ENCODE measurements at places on chromosomes 1 and 21.

DNA sequence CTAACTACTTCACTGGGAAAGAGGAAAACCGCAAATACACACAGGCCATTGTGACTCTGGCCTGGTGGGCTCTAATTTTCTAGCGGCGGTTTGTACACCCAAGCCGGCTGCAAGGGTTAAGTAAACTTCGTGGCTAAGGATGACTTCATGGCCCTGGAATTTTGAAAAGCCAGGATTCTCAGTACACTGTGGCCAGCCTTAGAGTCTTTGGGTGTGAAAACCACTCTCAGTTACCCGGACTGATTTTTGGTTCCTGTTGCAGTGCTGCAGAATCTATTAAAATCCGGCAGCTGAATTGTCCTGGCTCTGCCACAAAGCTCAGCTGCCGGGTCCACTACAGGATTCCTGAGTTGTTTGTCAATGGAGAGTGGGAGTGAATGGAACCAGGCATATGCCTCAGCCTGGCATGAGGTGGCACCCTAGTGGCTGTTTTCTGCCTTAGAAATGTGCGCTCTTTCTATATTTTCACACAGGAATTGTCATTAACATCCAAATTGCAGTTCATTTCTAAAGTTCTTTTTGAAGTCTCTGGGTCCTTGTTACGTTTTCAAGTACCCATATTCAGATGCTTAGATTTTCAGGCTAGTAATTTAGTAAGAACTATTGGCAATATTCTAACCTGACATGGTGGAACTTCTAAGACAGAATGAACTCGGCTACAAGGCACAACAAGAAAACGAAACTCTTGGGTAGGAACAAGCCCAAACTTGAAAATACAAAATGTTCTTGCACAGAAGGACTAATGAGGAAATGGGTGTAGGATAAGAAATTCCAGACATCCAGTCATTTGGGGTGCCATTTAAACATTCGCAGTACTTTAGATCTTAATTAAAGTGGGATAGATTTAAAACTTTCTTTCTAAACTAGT lies 255.9 kb downstream of the NFIA start:
- DNase-seq = peak; percentile 73

GRCh38 chr21:34558166-34558565 lies 46.2 kb upstream of the KCNE1 start:
- no peak for DNase-seq

- no peak for DNase-seq
Observed at GRCh38 chr1:91672601-91673161, 172.0 kb downstream of the CDC7 start.

- DNase-seq = no peak
Observed at GRCh38 chr1:246728311-246728710, 4.1 kb downstream of the SCCPDH start.

DNA sequence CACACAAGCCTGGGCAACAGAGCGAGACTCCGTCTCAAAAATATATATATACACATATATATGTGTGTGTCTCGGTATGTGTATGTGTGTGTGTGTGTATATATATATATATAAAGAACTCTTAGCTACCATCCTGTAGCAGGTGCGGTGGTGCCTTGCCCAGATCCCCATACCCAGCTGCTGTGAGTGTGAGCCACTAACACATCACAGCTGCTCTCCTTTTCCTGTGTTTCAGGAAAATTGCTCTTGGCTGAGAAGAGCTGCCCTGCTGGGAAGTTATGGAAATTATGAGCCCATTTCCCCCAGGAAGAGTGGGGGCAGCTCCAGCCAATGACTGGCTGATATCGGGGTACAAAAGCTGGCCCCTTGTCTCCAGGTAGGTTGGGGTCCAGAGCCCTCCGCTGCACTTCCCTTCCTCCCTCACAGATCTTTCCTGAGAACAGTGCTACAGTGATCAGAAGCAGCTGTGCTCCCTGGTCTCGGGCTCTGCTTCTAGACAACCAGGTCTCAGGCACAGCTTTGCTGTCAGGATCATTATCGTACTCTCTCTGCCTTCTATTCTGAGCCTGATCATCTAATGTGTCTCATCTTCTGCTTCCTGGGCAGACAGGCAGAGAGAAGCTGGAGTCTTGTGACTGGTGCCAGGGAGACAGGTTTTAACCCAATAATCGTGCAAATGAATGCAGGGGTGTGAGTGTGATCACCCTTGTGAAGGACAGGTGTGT lies 109.6 kb upstream of the ZNF678 start:
- no peak for DNase-seq

DNA sequence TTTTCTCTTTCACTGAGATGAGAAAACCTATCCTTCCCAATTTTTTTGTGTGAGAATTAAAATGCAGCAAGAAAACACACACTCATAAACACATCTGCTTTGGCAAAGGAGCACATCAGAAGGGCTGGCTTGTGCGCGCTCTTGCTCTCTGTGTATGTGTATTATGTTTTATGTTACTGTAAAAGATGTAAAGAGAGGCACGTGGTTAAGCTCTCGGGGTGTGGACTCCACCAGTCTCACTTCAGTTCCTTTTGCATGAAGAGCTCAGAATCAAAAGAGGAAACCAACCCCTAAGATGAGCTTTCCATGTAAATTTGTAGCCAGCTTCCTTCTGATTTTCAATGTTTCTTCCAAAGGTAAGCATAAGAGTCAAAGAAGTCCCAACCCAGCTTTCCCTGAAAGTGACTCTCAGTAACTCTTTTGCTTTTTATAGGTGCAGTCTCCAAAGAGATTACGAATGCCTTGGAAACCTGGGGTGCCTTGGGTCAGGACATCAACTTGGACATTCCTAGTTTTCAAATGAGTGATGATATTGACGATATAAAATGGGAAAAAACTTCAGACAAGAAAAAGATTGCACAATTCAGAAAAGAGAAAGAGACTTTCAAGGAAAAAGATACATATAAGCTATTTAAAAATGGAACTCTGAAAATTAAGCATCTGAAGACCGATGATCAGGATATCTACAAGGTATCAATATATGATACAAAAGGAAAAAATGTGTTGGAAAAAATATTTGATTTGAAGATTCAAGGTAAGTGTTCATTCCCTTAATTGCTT lies at the start of gene CD2:
CD2 (plus strand) TSS at position 233 of the 780 bp plus-strand sequence; CDS start at position 296, 63 bp downstream.
- DNase-seq = no peak

- DNase-seq = no peak
Observed at GRCh38 chr1:175894581-175894980, 151.2 kb upstream of the TNR start.

GRCh38 chr1:55301912-55302311 lies 86.7 kb upstream of the USP24 start:
- DNase-seq = no peak
